Chondrocyte (in vitro differentiated cells): ENCODE measurements at places on chromosomes 5 and 9. TPM values are rescaled to one million over a fixed set of nuclear protein-coding genes. Genes with fewer than 3 reads are reported as not detected.
A peak's percentile ranks its signal among the peaks of the same experiment; 100 is the strongest.

DNA sequence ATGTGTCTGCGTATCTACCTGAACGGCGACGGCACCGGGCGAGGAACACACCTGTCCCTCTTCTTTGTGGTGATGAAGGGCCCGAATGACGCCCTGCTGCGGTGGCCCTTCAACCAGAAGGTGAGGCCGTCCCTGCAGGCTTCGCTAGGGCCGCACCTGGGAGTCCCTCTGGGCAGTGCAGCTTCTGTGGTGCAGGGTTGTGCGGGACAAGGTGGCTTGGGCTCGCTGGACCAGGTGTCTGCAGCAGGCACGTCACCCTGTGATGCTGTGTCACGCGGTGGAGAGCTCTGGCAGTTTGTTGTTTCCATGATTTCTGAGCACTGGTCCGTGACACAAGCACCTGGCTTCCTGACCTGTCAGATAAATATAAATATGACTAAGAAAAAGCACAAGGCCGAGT is 20.7 kb downstream of the FBXW5 start:
- no peak for DNase-seq

DNA sequence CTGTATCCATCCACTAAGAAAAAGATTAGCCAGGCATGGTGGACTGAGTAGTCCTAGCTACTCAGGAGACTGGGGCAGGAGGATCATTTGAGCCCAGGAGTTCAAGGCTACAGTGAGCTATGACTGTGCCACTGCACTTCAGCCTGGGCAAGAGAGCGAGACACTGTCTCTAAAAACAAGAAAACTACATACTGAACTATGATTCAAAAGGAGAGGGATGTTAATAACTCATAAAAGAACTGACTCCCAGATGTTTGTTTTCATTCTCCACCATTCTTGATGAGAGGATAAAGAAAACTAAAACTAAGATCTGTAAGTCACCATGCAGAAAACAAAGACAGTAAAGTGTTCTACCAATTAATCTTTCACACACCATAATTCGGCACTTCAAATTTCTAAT is 53.5 kb downstream of the AUH start:
- DNase-seq = no peak

GRCh38 chr9:121105531-121105930 is 30.8 kb downstream of the CNTRL start:
- DNase-seq = no peak

DNA sequence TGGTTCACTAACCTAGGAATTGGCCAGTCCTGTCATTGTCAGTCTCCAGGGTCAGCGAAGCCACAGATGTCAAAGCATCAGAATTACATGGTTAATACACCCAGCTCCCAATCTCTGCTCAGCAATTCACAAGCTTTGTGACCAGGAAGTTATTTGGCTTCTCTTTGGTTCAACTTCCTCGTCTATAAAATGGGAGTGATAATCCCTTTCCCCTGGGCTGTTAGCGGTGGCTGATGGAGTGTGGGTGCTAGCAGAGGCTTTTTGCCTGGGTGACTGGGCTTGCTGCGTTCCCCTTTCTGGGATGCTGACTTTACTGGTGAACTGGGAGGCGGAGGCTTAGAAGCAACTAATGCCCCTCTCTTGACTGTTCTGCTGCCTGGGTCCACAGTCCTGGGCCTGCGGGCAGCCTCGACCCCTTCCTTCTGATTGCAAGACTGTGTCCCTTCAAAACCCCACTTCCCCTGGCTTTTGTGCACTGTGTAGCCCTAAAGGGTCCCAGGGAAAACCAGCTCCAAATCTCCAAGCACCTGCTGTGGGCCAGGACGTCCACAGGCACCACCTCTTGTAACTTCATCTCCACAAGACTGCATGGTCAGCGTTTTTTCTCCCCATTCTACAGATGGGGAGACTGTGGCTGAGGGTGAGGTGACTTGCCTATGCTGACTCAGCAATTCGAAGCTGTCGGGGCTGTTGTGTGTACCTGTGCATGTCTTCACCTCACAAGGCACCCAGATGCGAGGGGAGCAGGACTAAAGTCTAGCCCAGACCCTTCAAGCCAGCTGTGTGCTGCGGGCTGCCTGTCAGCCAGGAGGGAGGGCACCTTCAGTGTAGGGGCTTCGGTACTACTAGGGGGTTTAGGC is 45.2 kb upstream of the NEURL1B start:
- DNase-seq = peak; percentile 63

GRCh38 chr9:129637102-129637501 is 4.8 kb downstream of the ASB6 start:
- DNase-seq = no peak

DNA sequence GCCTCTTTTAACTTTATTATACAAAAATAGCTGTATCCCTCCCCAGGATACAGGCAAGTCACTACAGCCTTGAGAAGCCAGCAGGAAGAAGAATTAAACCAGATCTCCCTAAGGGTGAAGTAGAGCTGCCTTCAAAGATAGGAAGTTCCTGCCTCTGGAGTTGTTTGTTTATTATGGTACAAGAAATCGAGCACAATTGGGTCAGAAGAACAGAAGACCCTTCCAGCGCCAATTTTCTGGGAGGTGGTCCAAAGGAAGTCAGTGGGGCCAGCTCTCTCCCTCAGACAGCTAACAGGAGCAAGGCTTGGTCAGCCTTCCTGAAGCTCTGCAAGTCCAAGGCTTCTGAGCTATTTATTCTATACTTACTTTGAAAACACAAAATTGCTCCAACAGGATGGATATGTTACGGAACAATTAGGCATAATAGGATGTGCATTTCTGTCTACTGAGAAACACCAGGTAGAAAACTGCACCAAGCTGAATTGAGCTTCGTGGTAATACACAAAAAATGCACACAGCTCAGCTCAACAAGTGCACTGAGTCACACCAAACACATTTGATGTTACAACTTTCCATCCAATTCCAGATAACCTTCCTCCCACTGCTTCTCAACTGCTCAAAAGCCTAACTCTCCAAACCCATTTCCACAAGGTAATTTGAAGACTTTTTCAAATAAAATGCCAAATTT is 16.0 kb downstream of the SERINC5 start:
- DNase-seq = no peak

- no peak for DNase-seq
Observed at GRCh38 chr5:15009420-15009819, 137.8 kb upstream of the ANKH start.

DNA sequence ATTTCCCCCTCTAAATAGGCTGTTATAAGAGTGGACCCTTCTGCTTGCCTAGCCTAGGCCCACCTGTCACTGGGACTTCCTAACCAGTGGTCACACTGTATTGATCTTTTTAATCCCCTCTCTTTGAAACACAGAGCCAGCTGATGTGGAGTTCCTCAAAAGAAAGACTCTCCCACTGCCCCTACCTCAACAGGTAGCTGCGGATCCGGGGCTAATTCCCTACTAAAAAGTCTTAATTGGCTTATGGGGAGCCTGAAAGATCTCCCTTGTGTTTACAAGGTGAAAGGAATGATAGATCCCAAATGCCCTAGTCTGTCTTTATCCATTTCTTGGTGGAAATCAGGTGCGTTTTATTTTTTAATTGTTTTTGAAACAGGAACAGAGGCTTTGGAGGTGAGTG is 2.0 kb downstream of the NEUROG1 start:
- DNase-seq = no peak

GRCh38 chr5:123365156-123365555 is 58.0 kb downstream of the CEP120 start:
- no peak for DNase-seq

Gene IL5
- not detected in 3 replicates for total RNA-seq

Gene GABRA1
- total RNA-seq = not detected in 3 replicates

Gene CCNO
- 1.7 to 2.0 TPM in 2 of 3 replicates, not detected in the other for total RNA-seq

Gene FBP2
- not detected in 3 replicates for total RNA-seq

Gene FOXD4L3
- 0.41 TPM in 1 of 3 replicates, not detected in the others for total RNA-seq

Gene CRB2
- total RNA-seq = 0.07 TPM in 1 of 3 replicates, not detected in the others

Gene PAIP1
- 82.3 to 105 TPM (median 104 TPM) in 3 replicates for total RNA-seq

Gene MUSK
- not detected in 3 replicates for total RNA-seq

Gene CARTPT
- total RNA-seq = not detected in 3 replicates

Gene PAPPA
- total RNA-seq = 143 to 222 TPM (median 219 TPM) in 3 replicates

Gene FIBCD1
- 6.8 to 81.5 TPM (median 8.3 TPM) in 3 replicates for total RNA-seq

Gene STK32A
- 0.12 to 0.31 TPM in 2 of 3 replicates, not detected in the other for total RNA-seq
